ENCODE measurements at places on chromosomes 6 and 20.

- no peak for DNase-seq
These were observed 53.8 kb downstream of the PHF3 start for GRCh38 chr6:63689421-63689820.

DNA sequence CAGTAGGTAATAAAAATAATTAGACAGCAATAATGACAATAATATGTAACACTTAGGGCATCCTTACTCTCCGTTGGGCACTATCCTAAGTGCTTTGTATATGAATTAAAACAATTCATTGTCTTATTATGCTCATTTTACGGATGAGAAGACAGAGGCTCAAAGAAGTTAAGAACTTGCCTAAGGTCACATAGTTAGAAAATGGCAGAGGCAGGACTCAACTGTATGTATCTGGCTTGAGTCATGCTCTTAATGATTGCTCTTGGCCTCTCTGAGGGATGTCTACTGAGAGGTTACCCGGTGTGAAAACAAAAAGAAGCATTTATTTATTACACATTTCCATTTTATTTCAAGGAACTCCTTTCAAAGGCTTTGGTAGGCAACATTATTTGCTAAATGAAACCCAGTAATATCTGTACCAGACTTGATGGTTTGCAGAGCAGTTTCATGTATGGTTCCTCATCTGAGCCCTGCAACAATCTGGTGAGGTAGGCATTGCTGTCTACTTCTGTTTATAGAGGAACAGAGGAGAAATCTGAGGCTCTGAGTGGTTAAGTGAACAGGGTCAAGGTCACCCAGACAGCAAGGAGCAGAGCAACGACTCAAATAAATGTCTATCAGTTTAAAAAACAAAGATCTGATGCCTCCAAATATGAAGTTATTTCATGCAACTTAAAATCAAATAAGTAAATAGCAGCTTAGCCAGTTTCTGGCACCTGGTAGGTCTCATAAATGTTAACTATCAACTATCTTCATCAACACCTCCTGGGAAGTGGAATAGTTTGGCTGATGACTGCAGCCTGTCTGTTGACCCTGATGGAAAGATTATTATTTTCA lies 4.2 kb upstream of the PARD6B start:
- no peak for DNase-seq

- no peak for DNase-seq
These were observed 7.5 kb downstream of the BEND3 start for GRCh38 chr6:107107791-107108190.

GRCh38 chr6:53496797-53497375 lies 48.0 kb downstream of the GCLC start:
- no peak for DNase-seq

DNA sequence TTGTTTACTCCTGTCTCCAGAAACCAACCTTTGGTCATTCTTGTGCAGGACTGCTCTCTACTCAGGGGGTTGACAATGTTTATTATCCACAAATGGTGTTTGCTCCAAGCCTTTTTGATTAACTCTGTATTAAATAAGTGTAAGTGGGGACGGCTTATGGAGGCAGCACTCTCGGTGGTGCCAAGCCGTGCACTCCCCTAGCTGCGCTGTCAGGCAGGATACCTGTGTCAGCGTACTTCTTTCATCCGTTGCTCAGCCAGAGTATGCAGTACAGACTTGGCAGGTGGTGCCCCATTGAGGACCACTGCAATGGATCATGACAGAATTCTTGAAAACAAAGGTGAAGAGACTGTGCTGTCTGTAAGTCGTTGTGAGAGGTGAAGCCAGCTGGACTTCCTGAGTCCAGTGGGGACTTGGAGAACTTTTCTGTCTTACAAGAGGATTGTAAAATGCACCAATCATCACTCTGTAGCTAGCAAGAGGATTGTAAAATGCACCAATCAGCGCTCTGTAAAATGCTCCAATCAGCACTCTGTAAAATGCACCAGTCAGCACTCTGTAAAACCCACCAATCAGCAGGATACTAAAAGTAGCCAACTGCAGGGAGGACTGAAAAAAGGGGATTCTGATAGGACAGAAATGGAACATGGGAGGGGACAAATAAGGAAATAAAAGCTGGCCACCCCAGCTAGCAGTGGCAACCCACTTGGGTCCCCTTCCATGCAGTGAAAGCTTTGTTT lies 480.0 kb downstream of the MEI4 start:
- DNase-seq = no peak

- DNase-seq = no peak
These were observed 569.0 kb downstream of the KIF16B start for GRCh38 chr20:16004108-16004854.

DNA sequence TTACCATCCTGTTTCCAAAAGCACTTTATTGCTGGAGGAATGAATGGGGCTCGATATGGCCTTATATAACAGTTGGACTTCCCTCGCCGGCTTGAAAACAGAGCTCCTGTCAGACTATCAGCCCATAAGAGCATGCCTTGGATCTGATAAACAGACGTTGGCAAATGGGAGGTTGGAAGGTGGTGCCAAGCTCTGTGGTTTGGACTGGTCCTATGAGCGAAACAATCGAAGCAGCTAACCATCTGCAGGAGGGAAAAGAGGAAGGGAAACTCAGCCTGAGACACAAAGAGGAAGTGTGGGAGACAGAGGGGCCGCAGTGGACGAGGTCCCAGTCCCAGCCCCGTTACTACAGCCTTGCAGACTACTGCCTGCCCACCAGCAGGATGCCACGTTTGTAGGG lies 92.9 kb downstream of the TFAP2C start:
- no peak for DNase-seq

- DNase-seq = no peak
These were observed 17.6 kb downstream of the WRNIP1 start for GRCh38 chr6:2782825-2783187.

GRCh38 chr6:157063176-157063905 lies 260.0 kb downstream of the TMEM242 start:
- no peak for DNase-seq

GRCh38 chr6:131744432-131745287 lies 33.8 kb upstream of the CTAGE9 start:
- no peak for DNase-seq

GRCh38 chr6:39464067-39464466 lies 141.6 kb upstream of the KCNK16 start:
- DNase-seq = no peak

DNA sequence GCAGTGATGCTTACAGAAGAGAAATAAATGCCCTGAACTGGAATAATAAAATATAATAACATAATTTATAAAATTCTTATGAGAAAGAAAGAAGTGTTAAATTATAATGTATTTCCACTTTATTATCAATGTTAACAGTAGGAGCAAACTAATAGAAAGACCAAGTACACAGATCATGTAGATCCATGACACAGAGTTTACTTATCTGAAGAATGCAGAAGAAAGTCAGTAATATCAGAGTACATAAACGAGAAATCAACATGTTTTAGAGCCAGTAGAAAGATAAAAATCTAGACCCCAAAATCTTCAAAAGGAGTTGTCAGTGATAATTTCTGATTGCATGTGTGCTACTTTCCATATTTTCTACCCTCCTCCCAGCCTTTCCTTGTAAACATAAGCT lies 334.8 kb upstream of the MANEA start:
- DNase-seq = no peak

- DNase-seq = no peak
These were observed 1.4 kb downstream of the ZSCAN9 start for GRCh38 chr6:28226460-28226859.

GRCh38 chr6:81105998-81106397 lies 646.5 kb downstream of the TENT5A start:
- no peak for DNase-seq

GRCh38 chr6:12134581-12134980 lies 122.5 kb downstream of the HIVEP1 start:
- no peak for DNase-seq

DNA sequence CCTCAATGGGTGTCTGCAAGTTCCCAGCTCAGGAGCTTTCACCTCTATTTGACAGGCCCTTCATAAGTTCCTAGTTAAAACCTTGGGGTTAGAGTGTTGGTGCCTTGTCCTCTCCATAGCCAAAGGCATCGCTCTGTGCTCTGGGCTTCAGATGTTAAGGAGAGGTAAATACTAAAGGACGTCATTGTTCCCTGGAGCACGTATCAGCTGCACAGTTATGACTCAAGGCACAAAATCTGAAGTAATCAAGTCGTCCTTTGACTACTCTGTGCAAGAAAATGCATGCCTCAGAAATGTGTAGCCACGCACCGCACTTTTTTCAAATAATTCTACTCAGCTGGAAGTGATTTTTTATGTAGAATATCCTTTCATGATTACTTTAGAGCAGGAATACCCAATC lies 240.8 kb upstream of the QKI start:
- DNase-seq = no peak

- DNase-seq = no peak
These were observed 76.1 kb downstream of the IRF4 start for GRCh38 chr6:467671-468082.

DNA sequence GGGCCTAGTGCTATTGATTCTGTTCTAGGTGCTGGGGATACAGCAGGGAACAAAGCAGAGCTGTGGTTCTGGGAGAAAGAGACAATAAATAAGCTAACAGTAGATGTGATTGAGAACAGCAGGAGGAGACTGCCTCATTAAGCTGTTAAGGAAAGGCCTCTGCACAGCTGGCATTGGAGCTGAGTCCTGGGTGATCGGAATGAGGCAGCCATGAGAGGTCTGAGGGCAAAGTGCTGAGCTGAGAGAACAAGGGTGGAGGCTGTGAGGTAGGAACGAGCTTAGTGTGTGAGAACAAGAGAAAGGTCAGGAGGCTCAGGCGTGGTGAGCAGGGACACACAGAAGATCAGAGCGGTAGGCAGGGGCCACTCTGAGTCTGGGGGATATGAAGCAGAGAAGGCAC lies 18.3 kb downstream of the DDX27 start:
- DNase-seq = no peak

GRCh38 chr6:22467645-22468044 lies 101.7 kb upstream of the HDGFL1 start:
- no peak for DNase-seq

DNA sequence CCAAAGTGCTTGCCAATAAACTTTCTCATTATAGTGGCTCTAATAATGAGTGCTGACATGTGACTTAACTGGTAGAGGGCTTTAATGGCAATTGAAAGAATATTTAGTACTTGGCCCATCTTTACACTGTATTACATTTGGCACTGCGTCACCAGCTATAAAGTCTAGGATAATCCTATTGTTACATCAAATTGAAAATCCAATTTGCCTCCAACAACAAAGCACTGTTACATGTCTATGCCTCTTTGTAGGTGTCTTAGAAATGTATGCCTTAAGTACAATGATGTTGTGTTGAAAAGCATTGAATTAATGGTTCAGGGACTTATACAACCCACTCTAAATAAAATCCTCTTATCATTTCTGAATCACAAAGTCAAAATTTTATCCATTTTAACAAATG lies 420.4 kb upstream of the JAG1 start:
- no peak for DNase-seq

- no peak for DNase-seq
These were observed at the start of gene BMP6 for GRCh38 chr6:7725849-7726415. Gene BMP6, plus strand, starts transcription at chr6:7726099. Its CDS starts 857 bp downstream, at chr6:7726956.

DNA sequence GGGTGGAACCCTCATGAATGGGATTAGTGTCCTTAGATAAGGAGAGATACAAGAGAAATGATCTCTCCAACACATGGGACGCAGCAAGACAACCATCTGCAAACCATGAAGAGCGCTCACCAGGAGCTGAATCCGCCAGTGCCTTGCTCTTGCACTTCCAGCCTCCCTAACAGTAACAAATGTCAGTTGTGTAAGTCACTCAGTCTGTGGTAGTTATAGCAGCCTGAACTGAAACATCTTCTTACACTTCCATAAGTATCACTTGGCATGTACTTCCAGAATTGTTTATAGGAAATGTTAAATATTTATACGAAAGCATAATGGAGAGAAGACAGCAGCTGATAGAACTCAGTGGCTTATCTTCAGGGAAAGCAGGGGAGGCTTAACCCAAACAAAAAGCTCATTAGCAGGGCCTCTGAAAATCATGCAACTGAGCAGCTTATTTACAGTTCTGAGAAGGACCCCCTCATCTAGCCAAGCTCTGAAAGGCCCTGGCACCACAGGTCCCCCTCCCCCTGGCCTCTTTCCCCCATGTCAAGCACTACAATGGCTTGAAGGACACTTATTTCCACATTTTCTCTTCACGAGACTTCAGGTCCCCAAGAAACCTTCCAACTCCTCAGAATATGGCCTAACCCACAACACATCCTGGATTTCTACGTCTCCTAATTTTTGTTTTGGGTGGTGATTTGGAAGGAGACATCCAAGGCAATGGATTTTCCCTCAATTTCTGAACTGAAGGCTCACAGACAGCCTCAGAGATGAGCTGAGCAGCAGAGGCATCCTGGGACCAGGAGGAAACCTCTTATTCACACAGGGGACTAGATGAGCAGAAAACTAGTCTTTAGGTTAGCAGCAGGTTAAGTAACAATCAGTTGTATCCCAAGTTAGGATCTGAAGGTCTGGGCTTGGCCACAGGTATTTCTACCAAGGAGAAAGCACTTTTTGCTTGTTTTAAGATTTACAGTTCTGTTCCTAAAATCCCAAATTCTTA lies 49.1 kb downstream of the GCLC start:
- DNase-seq = no peak

DNA sequence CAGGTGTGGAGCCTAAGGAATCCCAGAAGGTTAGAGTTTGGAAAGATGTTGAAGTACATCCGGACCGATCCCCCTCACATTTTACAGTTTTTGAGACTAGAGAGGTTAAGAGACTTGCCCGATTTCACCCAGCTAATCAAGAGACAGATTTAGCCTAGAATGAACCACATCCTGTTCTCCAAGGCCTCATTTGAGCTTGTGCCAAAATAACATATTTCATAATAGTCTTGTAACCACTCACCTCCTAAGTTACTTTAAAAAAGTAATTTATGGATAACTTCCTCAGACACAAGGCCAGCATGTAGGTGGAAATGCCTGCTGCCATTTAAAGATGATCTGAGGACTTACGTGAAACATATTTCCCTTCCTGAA lies 39.8 kb upstream of the ARHGAP18 start:
- DNase-seq = no peak

- no peak for DNase-seq
These were observed 35.9 kb downstream of the ID4 start for GRCh38 chr6:19873031-19873430.

- DNase-seq = no peak
These were observed 288.2 kb downstream of the QKI start for GRCh38 chr6:163702736-163703135.

DNA sequence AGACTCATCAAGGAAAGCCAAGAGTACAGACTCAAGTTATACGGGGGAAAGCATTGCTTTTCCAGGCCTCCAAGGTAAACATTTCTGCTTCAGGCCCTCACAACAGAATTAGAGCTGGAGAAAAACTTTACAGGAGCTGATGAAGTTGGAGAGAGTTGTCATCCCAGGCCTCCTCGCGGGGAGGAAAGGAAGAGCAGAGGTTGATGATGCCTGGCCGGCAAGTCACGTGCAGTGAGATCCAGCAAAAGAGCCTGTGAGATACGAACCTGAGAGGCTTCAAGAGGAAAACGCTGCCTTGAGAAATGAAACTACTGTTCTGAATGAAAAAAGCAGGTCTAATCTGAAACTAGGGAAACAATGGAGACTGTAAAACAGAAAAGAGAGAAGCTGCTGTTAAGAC lies 122.9 kb downstream of the FAM120B start:
- no peak for DNase-seq

- no peak for DNase-seq
These were observed 161.9 kb downstream of the TAF4 start for GRCh38 chr20:61903575-61904340.

GRCh38 chr6:41682056-41682477 lies 43.8 kb downstream of the MDFI start:
- DNase-seq = no peak
